ENCODE measurements at places on chromosomes 12 and 14. TPM values are rescaled to one million over a fixed set of nuclear protein-coding genes. Genes with fewer than 3 reads are reported as not detected.

The KTN1 gene
- 193 TPM for polyA plus RNA-seq

The LRIG3 gene
- 37.8 TPM for polyA plus RNA-seq

The INHBC gene
- 0.21 TPM for polyA plus RNA-seq

- no peak for DNase-seq
Measured at GRCh38 chr14:46769292-46769691, 117.7 kb upstream of the RPL10L start.

- no peak for DNase-seq
Measured at GRCh38 chr12:31317471-31318395, 8.2 kb downstream of the SINHCAF start.

GRCh38 chr12:59185295-59185694, 265.0 kb upstream of the LRIG3 start:
- DNase-seq = no peak

- DNase-seq = no peak
Measured at GRCh38 chr14:68018598-68018997, 199.0 kb downstream of the RAD51B start.

The RNASE2 gene
- 0.92 TPM for polyA plus RNA-seq

The ENDOU gene
- 0.46 TPM for polyA plus RNA-seq

DNA sequence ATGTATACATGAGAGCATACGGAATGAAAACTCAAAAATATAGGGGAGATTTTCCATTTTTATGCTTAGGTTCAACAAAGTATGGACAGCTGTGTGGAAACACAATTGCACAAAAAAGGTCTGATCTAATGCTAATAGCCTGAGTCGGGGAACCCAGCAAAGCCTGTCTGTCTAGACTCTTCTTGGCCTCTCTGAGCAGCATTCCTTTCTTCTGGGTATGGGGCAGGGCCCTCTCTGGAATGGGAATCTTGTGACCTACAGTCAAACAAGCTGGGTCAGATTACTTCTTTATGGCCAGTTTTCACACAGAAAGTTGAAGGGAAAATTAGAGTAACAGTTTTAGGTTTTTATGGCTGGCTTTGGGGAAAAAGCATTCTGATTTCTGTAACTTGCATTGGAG, 534.0 kb upstream of the LMO3 start:
- DNase-seq = no peak

GRCh38 chr12:130873106-130873795, 1.4 kb downstream of the RAN start:
- no peak for DNase-seq

The ASB2 gene
- 0.30 TPM for polyA plus RNA-seq

- no peak for DNase-seq
Measured at GRCh38 chr12:82625523-82625922, 61.2 kb upstream of the TMTC2 start.

DNA sequence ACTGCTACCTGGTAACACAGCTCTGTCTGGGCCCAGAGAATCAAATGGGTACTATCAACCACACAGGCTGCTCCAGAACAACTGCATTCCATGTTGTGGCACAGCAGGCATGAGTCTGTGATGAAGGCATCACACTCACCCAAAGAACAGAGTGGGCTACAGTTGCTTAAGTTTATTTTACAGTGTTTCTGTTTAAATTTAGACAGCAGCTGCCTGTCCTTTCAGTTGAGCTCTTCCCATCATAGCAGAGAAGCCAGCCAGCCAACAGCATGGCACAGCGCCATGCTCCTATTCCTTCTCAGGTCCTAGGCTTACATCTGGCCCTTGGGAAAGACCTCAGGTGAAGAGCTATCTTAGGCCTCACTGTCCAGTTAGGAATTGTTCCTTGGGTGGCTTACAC, 147.0 kb upstream of the FRMD6 start:
- no peak for DNase-seq

Measured in left renal cortex interstitium (tissue), 4 donors.